ENCODE measurements at places on chromosomes 13 and 19. TPM values are rescaled to one million over a fixed set of nuclear protein-coding genes. Genes with fewer than 3 reads are reported as not detected.
A peak's percentile ranks its signal among the peaks of the same experiment; 100 is the strongest.

DNA sequence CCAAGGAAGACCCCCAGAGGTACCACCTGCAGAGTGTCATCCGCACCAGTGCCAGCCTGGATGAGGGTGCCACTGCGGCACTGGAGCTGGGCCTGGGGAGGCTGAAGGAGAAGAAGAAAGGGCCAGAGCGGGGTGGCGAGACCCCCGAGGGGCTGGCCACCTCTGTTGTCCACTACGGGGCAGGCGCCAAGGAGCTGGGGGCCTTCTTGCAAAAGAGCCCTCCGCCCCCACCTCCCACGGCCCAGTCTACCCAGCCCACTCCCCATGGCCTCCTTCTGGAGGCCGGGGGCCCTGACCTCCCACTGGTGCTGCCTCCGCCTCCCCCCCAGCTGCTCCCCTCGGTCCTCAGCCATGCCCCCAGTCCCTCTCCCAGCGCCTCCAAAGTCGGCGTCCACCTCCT, 5.4 kb downstream of the PRR12 start:
- no peak for DNase-seq
- H3K4me1 ChIP-seq: peaks cover 13% of the 10 kb centered on the region
- H3K36me3 ChIP-seq: peaks cover 9% of the 10 kb centered on the region
- no peaks in the 10 kb centered on the region for H3K27me3 ChIP-seq
- H3K4me3 ChIP-seq: no peak overlapping the region
- H3K27ac ChIP-seq: no peak overlapping the region

DNA sequence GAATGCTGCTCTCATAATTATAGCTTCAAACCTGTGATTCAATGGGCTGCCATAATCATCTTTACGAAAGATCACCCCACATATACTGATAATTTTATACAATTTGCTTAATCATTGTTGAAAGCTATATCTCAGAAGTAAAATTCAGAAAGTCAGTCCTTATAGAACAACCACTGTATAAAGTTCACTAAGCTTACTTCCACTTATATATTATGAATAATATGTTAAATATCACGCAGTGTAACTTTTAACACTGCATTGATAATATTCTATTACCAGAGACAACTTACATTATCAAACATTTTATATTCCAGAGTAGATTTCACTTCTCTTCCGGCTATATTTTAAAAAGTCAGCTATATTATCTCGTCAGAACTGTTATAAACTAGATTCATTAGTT, 550.1 kb upstream of the PCDH20 start:
- H3K27ac ChIP-seq: no peak overlapping the region
- no peaks in the 10 kb centered on the region for H3K4me1 ChIP-seq
- no peak for DNase-seq
- H3K36me3 ChIP-seq: no peaks in the 10 kb centered on the region
- H3K27me3 ChIP-seq: no peaks in the 10 kb centered on the region

DNA sequence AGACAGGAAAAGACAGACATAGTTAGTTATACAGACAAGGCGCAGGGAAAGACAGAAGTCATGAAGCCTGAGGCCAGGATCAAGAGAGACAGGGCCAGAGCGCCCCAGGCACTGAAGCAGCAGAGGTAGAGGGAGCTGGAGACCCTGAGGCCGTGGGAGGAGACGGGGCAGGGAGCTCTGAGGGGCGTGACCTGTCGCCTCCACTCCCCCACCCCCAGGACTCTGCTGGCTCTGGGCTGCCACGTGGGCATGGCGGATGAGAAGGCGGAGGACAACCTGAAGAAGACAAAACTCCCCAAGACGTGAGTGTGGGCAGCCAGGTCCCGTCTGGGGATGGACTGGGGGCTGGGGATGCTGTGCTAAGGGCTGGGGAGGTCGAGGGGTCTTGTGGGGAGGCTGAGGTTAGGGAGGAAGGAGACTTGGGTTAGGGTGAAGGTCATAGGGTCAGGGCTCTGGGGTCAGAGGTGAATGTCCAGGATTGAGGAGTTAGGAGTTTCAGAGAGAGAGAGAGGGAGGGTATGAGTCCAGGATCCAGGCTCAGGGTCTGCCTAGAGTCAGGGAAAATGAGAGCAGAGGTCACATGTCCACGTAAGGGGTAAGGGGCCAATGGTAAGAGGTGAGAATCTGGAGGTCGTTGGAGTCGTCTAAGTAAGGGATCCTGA, 31.1 kb downstream of the RYR1 start:
- H3K27me3 ChIP-seq: peaks cover 21% of the 10 kb centered on the region
- no peak overlapping the region for H3K27ac ChIP-seq
- no peak overlapping the region for H3K4me3 ChIP-seq
- no peaks in the 10 kb centered on the region for H3K4me1 ChIP-seq

- no peak overlapping the region for H3K4me3 ChIP-seq
- H3K4me1 ChIP-seq: no peaks in the 10 kb centered on the region
- H3K36me3 ChIP-seq: no peaks in the 10 kb centered on the region
- DNase-seq: no peak
- no peak overlapping the region for H3K27ac ChIP-seq
Measured at GRCh38 chr13:85316506-85317025, 482.7 kb downstream of the SLITRK6 start.

DNA sequence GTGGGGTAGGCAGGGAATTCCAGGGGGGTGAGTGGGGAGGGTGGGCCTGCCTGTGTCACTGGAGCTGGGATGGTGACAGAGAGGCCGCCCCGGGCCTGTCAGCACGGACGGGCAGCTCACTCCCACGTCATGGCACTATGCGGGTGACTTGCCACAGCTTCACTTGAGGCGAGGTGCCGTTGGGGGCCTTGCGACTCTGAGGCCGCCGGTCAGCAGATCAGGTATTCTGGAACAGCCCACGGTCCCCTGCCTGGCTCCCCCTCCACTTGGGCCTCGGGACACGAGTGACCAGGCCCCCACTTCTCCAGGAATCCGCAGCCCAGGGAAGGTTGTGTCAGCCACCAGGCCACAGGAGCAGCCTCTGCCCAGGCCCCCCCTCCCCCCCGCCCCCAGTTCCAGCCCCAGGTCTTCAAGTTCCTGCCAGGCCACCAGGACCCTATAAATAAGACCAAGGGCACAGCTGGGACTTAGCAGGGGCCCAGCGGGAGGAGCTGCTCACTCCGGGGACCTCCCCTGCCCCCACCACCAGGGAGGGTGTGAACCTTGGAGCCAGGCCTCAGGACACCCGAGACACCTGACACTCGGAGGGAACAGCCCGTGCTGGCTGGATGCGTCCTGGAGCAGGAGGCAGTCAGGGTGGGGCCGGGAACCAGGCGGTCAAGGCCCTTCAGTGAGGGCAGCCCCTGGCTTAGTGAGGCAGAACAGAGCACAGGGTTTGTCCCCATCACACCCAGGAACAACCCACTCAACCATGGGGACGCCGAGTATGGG, 2.7 kb upstream of the MIDN start:
- no peaks in the 10 kb centered on the region for H3K27me3 ChIP-seq
- peak; percentile 83 for DNase-seq
- H3K4me3 ChIP-seq: no peak overlapping the region
- peak overlapping the region; percentile 100 for H3K27ac ChIP-seq

- peak overlapping the region; percentile 84 for H3K4me3 ChIP-seq
- DNase-seq: peak; percentile 30
- peaks cover 2% of the 10 kb centered on the region for H3K36me3 ChIP-seq
- peaks cover 33% of the 10 kb centered on the region for H3K27me3 ChIP-seq
- peaks cover 46% of the 10 kb centered on the region for H3K4me1 ChIP-seq
Measured at GRCh38 chr19:32676186-32676894, 692 bp downstream of the RGS9BP start.

FFAR2 gene
- 0.54 TPM for total RNA-seq

PGLYRP2 gene
- total RNA-seq: not detected

DIRAS1 gene
- 224 TPM for total RNA-seq

WDR87 gene
- not detected for total RNA-seq

FGF9 gene
- 4.5 TPM for total RNA-seq

ZNF491 gene
- total RNA-seq: 2.1 TPM
